ENCODE measurements at places on chromosomes 4 and X. TPM values are rescaled to one million over a fixed set of nuclear protein-coding genes. Genes with fewer than 3 reads are reported as not detected.

DNA sequence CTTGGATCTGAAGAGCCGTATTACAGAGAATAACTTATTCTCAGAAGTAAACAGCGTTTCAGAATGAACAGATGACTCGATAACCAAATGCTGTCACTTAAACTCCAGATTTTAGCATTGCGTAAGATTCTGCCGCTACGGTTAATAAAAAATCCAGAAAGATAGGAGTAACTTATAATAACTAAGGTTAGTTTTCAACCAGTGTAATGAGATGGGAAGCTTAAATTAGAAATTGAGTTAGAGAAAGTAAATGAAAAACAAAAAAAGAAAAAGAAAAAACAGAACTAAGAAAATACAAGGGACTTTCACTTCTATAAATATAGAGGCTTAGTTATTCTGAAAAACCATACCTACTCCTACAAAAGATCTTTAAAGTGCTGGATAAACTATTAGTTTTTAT is 13.1 kb upstream of the PARM1 start:
- DNase-seq, result no peak

DNA sequence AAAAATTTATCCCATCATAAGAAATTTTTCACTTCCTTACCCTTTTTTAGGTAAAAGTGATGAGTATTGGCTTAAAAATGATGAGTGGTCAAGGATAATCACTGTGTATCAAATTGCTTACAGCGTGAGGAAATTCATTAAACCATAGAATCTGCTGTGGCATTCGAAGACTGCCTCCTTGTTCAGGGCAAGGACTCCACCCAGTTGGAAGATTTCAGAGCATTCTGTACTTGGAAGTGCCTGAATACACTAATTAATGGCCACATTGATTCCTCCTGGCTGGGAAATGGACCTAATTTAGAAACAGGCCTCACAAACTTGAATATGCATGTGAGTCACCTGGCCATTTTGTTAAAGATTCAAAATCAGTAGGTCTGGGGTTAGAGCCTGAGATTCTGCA is 83.2 kb downstream of the HHIP start:
- DNase-seq, result no peak

GRCh38 chr4:182189103-182189878 is 53.9 kb upstream of the TENM3 start:
- DNase-seq, result no peak

DNA sequence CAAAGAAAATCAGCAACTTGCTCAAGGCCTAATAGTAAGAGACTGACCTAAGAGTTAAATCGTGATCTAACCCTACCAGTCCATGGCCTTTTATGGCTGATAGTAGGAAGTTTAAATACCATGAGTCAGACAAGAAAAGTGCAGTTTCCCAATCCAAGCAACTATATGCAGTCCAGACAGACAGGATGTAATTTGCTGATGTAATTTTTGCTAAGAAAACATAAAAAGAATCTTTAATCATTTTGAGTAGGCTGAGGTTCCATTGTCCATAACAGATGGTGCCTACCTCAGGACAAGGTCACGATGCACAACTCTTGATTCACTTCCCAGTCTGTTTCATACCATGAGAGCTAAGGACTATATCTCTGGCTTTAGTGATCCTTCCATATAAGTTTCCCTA is 317.5 kb upstream of the GRIA3 start:
- DNase-seq, result no peak

GRCh38 chr4:32196950-32197688 is 1477.0 kb downstream of the PCDH7 start:
- DNase-seq, result no peak

DNA sequence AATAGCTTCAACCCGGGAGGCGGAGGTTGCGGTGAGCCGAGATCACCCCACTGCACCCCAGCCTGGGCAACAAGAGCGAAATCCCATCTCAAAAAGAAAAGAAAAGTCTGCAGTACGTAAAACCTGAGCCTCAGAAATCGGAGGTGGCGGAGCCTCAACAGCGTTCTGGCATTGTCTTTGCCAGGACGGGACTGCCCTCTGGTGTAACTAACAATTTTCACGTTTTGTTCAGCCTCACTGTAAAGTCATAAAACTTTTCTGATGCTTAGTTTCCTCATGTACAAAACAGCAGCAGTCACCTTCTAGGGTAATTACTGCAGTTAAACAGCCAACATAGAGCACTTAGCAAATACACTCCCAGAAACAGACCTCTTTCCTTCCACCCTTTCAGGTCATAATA is 121.7 kb downstream of the RBM47 start:
- DNase-seq, result no peak

GRCh38 chrX:119552508-119552907 is 12.7 kb downstream of the STEEP1 start:
- DNase-seq, result no peak

GRCh38 chr4:147768113-147768512 is 36.2 kb downstream of the ARHGAP10 start:
- DNase-seq, result no peak

The ZNF157 gene
- 0.21 TPM for polyA plus RNA-seq

The PDZD4 gene
- polyA plus RNA-seq, result 0.07 TPM

The BGN gene
- polyA plus RNA-seq, result not detected

Measured in naive thymus-derived CD4-positive, alpha-beta T cell (primary cell).